Activated T-helper 9 cell treated with anti-CD3 and anti-CD28 coated beads, Interleukin-2, amount 50 U/mL, for 16 hours (primary cell): ENCODE measurements at places on chromosomes 13 and 19.

GRCh38 chr13:100138859-100139491, 50.1 kb downstream of the PCCA start:
- no peak for DNase-seq

- no peak for DNase-seq
These were observed 30.8 kb downstream of the RGCC start for GRCh38 chr13:41488124-41488523.

DNA sequence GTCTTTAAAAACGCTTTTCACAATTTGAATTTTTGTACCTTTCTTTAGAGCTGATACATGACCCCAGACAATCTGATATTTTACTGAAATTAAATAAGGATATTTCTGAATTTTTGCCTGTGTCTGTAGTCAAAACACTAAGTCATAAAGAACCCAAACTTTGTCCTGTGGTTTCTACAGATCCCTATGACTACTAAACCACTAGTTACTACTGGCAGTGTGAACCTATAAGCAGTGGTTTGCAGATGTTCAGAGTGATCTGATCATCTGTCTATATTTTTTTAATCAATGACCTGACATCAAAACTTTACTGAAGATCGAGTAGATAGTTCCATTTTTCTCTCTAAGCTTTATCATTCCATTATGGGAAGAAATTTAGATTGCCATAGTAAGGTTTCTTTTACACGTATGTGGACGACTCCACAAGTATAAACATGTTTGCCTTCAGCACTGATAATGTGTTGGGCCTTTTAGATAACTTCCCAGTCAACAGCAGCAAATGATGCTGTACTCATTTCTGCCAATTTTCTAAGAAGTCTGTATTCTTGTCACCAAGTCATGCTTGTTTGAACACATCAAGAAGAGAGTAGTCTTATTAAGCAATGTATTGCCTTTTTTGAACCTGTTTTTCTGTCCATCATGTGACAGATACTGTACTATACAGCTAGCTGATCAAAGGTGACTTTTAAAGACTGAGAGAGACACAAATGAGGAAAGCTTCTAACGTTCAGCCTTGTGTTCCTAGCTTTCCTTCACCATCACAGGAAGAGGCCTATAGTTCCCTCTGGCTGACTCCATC, 21.8 kb downstream of the POLR1D start:
- DNase-seq, result no peak

- DNase-seq, result no peak
These were observed 86.2 kb upstream of the HTR2A start for GRCh38 chr13:46982856-46983582.

DNA sequence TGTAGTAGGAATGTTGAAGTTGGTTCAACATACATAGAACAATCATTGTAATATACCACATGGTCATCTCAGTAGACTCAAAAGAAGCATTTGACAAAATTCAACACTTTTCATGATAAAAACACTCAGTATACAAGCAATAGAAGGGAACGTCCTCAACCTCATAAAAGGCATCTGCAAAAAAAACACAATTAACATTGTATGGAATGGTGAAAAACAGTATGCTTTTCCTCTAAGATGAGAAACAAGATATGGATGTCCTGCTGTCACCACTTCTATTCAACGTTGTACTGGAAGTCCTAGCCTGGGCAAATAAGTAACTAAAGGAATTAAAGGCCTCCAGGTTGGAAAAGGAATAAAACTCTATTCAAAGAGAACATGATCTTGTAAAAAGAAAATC, 54.5 kb downstream of the FNDC3A start:
- no peak for DNase-seq

DNA sequence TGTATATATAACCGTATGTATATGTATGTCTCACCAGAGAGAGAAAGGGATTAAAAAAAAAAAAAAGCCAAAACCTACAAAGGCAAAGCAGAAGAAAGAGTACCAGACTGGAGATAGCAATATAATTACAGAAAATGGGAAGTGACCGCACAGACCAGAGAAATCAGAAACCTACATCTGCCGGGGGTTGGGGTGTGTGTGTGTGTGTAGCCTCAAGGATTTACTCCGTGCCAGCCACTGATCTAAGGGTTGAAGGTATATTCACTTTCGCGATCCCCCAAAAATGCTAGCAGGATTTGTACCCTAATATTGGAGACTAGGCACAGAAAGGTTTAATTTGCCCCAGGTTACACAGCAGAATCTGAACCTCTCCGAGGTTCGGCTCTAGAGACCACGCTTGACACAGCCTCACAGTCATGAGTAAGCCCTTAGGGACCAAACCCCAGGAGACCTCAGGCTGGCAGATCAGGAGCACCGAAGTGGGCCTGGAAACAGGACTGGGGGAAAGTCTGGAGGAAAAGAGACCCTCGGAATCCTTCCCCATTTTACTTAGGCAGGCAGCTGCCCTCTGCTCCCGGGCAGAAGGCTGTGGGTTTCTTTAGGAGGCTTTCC, 14.8 kb downstream of the ARL11 start:
- DNase-seq, result no peak

DNA sequence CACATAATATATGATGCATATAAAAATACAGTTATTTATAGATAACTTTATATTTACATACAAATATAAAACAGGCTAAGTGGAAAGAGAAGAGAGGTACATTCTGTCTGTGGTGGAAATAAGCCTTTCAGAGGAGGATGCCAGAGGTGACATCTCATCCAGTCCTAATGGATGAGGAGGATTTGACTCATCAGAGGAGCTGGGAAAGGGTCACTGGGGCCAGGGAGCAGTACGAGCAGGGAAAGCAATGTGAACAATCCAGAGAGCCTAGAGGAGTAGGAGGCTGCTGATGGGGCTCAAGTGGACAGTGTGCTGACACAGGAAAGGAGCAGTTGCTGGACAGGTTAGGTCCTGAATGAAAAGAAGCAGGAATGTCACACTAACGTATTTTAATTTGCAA, 18.6 kb downstream of the NALCN start:
- DNase-seq, result no peak

- DNase-seq, result no peak
These were observed 148.0 kb downstream of the PRR20E start for GRCh38 chr13:57314897-57315520.

DNA sequence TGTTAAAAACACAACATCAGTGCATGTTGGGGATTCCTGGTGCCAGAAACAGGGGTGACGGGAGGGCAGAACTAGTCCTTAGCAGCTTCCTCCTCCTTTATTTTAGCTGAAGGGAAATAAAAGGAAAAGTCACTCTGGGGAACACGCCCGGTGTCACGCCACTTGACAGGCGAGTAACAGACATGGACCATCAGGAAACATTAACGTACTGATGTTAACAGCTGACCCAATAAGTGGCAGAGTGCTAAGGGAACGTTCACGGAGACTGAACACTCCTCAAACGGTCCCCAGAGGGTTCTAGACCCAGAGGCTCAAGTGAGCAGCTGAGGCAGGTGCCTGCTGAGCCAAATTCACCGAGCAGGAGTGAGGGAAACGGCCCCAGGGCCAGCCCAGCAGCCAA, 13.9 kb upstream of the EIF3G start:
- DNase-seq, result no peak

DNA sequence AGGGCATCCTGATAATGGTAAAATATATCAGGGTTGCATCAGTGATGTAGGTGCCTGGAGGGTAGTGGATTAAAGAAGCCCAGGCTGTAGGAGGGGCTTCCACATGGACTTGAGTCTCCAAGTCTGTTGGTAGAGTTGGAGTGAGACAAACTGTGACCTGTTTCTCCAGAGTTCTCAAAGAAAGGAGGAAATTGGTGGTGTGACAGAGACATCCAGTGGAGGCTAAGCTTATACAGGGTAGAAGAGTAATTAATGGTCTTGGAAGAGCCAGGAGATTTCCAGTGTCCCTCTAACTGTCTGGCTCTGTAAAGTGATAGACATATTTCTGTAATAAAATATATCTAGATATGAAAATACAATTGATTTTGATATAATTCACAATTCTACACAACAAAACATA, 61.1 kb downstream of the GPC5 start:
- no peak for DNase-seq

DNA sequence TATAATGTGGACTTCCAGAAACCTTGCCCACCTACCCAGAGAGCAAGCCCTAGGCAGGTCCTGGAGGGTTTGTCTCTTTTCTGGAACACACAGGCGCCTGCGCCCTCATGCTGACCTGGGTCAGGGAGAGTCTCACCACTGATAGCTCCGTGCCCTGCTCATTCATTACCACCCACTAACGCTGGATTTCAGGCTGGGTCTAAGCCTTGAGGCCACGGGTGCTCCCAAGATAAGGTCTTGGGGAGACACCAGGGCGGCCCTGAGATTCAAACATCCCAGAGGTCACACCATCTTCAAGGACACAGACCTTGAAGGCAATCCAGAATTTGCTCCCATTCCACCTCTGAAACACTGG, 5.1 kb downstream of the S1PR2 start:
- no peak for DNase-seq

- DNase-seq, result no peak
These were observed 6.1 kb upstream of the ZNF543 start for GRCh38 chr19:57314146-57314545.

- no peak for DNase-seq
These were observed 19.7 kb downstream of the RANBP3 start for GRCh38 chr19:5958074-5958850.

- no peak for DNase-seq
These were observed 2772.2 kb downstream of the PCDH9 start for GRCh38 chr13:64457976-64458375.
